Head of caudate nucleus (tissue), 42 donors: ENCODE measurements at places on chromosomes 5 and 9.
A peak's percentile ranks its signal among the peaks of the same experiment; 100 is the strongest.

GRCh38 chr5:127392762-127393161, 102.2 kb downstream of the MEGF10 start:
- DNase-seq = no peak

DNA sequence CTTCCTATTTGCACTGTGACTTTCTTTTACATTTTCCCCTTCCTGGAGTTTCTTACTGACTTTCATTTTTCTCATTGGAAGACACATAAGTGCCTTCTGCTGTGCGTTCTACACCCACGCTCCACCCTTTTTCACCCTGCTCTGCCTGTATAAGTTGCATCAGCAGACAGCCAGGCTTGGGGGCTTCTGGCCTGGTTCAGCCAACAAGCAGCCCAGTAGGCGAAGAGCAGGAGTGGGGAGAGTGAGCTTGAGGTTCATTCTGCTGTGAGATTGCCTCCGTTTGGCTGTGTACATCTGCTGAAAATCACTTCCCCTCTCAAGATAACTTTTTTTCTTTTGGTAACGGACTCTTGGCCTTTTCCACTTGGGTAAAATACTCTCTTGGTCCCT, 38.4 kb downstream of the RASGRF2 start:
- no peak for DNase-seq

DNA sequence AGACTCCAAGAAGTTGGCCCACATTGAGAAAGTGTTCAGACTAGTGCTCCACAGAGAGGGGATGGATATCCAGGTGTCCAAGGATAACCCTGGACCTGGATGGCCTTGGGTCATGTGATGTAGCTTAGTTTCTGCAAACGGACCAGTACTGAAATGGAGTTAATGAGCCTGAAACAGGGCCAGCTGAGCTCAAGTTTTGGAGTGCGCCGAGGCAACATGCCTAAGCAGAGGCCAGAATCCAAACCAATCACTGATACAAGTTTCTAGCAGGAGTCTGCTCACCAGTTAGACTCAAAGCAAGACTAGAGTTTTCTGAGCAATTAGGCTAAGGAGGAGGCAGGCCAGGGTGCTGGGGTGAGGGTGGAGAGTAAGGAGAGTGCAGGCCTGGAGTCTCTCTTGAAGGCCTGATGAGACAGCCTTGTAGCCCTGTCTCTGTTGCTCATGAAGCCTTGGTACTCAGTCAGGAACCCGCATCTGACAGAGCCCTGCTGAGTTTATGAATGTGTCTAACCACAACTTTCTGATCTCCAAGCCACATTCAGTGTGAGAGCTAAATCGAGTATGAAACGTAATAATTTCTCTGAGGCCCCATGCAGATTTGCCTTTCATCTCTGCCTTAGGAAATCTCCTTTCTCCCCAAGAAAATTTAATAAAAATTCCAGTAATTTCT, 68.9 kb upstream of the EQTN start:
- DNase-seq = no peak

GRCh38 chr5:147403651-147404640, 105.9 kb downstream of the DPYSL3 start:
- no peak for DNase-seq

DNA sequence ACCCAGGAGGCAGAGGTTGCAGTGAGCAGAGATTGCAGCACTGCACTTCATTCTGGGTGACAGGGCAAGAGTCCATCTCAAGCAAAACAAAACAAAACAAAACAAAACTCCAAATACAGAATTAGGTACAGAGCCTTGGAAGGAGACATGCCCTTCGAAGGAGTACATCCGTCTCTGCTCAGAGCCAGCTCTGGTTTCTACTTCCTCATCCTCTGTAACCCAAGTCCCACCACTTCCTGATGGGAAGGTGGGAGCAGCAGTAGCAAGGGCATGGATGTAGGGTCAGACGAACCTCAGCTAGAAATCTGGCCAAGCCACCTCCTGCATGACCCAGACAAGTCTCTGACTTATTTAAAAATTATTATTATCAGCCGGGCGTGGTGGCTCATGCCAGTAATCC, 16.5 kb upstream of the STXBP1 start:
- DNase-seq = no peak

DNA sequence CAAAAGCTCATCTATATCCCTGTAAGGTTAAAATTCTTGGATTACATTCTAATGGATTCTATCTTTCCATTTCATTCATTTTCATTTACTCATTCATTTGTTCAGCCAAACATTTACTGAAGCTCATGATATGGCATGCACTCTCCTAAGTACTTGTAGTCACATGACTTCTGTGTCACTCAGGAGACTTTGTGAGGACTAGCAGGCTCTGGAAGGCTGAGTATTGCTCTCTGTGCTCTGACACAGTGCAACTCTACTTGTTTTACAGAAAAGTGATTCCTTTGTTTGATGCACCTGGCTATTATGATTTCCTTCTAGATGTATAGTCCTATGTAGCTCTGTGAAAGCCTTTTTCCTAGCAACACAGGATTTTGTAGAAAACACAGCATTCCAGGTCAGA, 53.0 kb downstream of the YIPF5 start:
- DNase-seq = no peak

DNA sequence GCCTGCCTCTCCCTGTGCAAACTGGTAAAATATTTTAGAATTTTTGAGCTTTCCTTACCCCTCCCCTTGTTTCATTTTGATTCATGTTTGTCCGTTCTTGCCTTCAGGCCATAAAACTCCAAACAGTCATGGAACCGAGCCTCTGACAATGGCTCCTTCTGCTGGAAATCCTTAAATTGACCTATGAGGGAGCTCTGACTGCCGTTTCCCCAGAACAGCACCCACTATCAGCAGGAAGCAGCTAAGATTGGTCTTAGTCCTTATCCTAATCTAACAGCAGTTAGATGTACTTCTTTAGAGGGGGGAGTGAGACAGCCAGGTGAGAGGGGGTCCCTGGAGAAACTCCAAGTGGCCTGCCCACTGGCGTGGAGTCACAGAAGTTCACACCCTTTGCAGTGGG, 106.7 kb downstream of the FAM174A start:
- no peak for DNase-seq

DNA sequence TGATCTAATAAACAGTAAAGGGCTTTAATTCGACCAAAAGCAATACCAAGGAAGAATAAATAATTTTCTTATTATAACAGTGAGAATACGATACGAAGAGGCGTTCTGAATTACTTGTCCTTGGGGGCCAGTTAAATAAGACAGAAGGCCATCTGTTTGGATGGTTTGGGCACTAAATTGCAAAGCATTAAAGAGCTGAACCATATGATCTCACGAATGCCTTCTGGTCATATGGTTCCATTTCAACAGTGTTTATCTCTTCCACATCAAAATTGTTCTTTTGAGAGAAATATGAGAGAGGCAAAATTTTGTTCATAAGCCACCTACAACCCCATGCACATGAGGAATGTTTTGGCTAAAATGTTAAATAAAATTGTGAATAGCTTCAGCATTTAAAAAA, 605.4 kb downstream of the PTPRD start:
- DNase-seq = no peak

GRCh38 chr9:87445646-87446045, 52.0 kb upstream of the DAPK1 start:
- peak; percentile 78 for DNase-seq

- no peak for DNase-seq
Observed at GRCh38 chr9:16309469-16310271, 560.8 kb downstream of the BNC2 start.

- no peak for DNase-seq
Observed at GRCh38 chr9:19161257-19162025, 34.1 kb upstream of the PLIN2 start.

DNA sequence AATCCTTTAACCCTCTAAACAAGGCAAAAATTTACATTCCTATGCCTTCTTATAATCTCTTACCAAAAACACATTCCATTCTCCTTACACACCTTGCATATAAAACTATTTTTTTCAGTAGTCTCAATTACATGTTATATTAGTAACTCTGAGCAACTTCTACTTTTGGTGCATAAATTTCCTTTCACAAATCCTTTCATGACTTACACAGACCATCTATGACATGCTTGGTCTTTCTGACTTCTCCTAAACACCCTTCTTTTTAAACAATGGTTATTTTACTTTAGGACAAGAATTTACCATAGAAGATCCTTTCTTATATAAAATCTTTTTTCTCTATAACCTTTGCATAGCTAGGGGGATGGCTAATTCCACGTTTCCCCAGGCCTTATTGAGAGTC, 208.0 kb upstream of the ARRDC3 start:
- DNase-seq = no peak

- peak; percentile 56 for DNase-seq
Observed at GRCh38 chr5:158382473-158382872, 523.5 kb upstream of the CLINT1 start.

GRCh38 chr5:86029308-86029707, 588.4 kb upstream of the COX7C start:
- no peak for DNase-seq

GRCh38 chr5:618450-618849, 6.3 kb downstream of the CEP72 start:
- DNase-seq = no peak

- DNase-seq = no peak
Observed at GRCh38 chr5:140311011-140311467, 8.1 kb upstream of the PFDN1 start.

DNA sequence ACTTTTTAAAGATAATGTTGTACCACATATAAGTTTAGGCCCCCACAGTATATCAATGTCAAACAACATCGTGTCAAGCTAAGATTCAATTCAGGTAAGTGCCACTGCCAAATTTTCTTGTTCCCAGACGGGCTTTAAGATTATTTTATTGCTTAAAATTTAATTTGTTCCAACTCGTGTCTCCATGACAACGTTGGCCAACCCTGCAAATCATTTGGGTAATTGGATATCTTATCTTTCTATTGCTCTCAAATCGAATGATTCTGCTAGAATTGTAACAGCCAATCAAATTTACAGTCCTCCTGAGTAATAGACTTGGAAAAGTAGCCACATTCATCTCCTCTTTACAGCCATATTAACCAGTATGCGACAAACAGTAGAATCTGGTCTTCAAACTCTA, 19.5 kb downstream of the TLE1 start:
- no peak for DNase-seq

GRCh38 chr5:33329891-33330290, 110.9 kb upstream of the TARS1 start:
- no peak for DNase-seq

GRCh38 chr9:68416936-68417564, 60.6 kb downstream of the PGM5 start:
- DNase-seq = no peak

- no peak for DNase-seq
Observed at GRCh38 chr9:24832307-24832706, 286.6 kb upstream of the IZUMO3 start.

DNA sequence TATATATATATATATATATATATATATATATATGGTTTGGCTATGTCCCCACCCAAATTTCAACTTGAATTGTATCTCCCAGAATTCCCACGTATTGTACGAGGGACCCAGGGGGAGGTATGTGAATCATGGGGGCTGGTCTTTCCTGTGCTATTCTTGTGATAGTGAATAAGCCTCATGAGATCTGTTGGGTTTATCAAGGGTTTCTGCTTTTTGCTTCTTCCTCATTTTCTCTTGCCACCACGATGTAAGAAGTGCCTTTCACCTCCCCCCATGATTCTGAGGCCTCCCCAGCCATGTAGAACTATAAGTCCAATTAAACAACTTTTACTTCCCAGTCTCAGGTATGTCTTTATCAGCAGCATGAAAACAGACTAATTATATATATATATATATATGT, 52.3 kb upstream of the ADAMTS2 start:
- no peak for DNase-seq

DNA sequence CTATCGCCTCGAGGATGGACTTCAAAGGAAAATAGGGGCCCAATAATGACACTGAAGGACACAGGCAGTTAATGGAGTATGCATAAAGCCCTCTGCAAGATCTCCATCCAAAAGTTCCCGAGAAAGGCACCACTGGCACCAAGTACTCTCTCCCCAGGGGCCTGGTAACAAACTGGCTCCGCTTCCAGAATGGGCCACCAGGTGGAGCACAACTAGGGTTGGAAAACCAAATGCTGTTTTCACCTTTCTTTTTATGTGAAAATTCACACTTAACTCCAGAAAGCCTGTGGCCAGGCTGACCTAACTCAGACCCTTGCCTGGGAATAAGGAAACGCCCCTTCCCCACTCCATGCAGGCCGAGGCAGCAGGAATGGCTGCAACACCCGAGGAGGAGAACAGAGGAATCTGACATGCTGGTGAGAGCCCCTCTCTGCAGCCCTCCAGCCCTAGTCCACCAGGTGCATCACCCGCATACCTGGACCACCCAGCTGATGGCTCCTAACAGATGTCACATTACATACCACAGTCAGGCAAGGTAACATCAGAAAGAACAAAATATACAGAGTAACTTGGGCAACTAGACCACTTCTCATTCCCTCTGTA, 42.8 kb downstream of the CAMSAP1 start:
- DNase-seq = peak; percentile 70

GRCh38 chr5:65840071-65840470, 86.3 kb upstream of the ERBIN start:
- no peak for DNase-seq

GRCh38 chr9:129289883-129290282, 111.8 kb upstream of the IER5L start:
- no peak for DNase-seq

- peak; percentile 48 for DNase-seq
Observed at GRCh38 chr9:28318515-28318914, 745.2 kb upstream of the C9orf72 start.

- DNase-seq = no peak
Observed at GRCh38 chr5:14729448-14730385, 65.2 kb downstream of the OTULIN start.

DNA sequence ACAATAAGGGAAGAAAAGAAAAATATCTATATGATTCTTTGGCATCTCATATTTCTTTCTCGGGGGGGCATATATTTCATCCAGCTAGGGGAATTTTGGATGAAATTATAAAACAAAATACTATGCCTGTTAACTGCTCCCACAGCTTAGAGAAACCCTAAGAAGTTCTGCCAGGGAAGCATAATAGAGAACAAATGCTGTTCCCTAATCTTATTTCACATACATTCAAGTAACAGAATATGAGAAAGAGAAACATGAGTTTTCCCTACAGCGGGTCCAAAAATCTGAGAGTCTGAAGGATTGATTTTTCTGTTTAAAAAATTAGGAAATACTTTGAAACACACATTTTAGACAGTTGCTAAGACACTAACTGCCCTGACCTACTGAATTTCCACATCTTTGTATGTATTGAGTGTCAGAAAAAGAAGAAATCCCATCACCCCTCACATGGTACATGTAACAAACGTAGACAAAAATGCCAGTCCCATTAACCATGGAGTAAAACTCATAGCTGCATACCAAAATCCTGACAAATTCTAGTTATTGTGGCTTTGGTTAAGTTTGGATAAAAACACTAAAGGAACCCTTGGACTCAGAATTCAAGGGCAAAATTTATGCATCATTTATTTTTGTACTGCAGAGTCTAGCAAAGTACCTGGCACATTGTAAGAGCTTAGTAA, 620.2 kb upstream of the DMAC1 start:
- DNase-seq = no peak

GRCh38 chr5:151906246-151906645, 18.4 kb downstream of the GLRA1 start:
- DNase-seq = no peak

- no peak for DNase-seq
Observed at GRCh38 chr5:143642791-143643190, 169.2 kb upstream of the HMHB1 start.
